ENCODE measurements at places on chromosomes 2 and 18. TPM values are rescaled to one million over a fixed set of nuclear protein-coding genes. Genes with fewer than 3 reads are reported as not detected.

UGT1A6 gene
- total RNA-seq, result 0.27 TPM

CD8B2 gene
- total RNA-seq, result under 0.01 TPM

KIF5C gene
- under 0.01 TPM for total RNA-seq

REEP1 gene
- under 0.01 TPM for total RNA-seq

IL1RL1 gene
- total RNA-seq, result 1.6 TPM

KRCC1 gene
- 6.7 TPM for total RNA-seq

- no peak for DNase-seq
Observed at GRCh38 chr18:75805265-75805664, 377.8 kb upstream of the SMIM21 start.

DNA sequence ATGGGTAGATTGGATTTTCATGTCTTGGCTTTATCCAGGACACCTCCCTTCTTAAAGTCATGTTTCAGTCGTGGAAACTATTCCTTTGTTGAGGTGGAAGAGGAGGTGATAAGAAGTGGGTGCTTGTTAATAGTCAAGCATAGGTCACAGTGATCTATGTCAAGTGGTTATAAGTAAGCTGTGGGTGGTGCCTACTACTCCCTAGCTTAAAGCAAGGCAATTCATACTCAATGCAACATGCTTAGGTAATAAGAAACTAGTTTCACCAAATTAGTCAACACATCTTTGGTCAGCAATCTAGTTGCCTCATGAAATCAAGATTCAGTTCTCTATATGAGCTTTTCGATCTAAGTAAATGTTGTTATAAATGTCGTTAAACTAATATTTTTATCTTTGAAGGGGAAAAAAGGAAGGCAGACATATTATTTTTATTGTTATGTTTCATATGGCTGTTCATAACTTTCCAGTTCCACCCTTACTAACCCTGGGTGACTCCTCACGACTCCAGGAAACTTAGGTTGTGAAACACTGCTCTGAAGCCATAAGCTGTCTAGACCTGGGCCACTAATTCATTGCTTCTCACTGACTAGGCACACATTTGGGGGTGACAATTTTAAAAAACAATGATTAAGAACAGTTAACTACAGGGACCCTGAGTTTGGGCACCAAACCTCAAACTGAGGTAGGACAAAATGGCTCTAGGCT is 5.8 kb upstream of the ABCB11 start:
- DNase-seq, result no peak

DNA sequence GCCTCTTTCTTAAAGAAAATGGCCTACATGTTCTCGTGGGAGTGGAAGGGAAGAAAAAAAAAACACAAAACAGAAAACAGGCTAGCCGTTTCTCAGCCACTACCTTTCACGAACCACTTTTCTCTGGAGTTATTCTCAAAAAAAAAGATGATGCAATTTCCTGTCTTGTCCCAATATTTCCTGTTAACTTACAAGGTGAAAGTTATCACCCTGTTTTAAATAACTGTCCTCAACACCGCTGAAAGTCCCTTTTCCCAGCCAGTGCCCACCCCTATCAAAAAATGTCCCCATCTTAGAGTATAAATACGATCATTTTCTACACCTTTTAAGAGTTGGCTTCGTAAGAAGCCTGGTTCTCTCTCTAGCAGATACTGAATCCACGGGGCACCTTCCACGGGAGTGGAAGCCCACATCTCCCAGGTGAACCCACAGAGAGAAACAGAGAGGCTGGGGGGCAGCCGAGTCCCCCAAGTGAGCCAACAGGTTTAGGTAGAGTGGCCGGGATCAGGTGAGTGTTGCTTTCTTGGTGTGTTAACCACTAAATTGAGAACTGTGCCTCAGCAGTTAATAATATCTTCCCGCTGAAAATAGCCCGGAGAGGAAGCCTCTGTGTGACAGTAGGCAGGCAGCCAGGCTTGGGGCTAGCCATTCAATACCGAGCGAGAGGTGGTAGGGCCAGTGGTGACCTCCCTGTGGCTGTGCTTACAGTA is 15.9 kb downstream of the SMAD7 start:
- no peak for DNase-seq

DNA sequence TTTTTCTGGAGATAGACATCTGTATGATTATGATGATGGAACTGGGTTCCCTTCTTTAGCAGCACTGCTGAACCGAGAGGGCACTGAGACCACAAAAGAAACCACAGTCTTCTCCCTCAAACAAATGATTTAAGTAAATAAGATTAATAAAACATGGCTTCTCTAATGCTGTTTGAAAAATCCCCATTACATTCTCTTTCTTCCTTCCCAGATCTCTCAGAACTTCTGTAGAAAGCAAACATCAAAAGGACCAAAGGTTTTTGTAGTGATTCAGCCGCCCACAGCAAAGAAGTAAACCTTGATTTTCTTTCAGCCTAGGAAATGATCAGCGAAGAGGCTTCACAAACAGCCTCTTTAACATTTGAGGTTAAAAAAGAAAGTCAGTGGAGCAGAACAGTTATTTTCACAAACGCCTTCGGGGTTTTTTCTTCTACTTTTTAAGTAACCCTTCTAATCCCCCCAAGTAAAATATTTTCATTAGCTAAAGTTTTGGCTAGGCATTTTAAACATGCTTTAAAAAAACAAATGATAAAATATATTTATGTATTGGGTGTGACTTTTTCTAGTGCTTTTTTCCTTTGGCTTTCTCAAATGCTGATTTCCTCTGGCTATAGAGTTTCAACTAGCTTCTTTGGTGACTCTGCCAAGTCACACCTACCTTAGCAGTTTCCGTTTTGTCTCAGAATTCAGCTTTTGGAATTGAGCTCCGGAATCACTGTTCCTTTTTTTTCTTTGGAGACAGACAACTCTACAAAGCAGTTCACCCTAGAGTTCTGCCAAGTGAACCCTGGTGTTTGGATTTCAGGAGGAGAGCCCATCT is 89.6 kb downstream of the UPP2 start:
- DNase-seq, result no peak

- DNase-seq, result no peak
Observed at GRCh38 chr2:38246105-38246504, 131.0 kb downstream of the ATL2 start.

DNA sequence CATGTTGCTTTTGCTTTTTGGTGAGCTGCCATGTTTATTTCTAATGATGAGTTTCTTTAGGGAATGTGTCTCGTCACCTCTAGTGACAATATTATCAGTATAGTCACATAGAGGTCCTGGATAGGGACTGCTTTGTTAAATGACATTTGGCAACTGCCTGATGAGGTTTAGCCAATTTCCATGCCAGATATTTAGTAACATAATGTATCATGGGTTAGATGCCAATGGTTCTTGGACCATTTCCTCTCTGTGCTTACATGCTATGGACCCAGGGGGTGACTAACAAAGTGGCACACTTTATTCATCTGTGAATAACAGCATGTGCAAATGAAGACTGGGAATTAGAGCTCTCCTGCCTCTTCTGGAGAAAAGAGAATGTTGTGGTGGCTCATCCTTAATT is 56.2 kb upstream of the RAB27B start:
- DNase-seq, result no peak

DNA sequence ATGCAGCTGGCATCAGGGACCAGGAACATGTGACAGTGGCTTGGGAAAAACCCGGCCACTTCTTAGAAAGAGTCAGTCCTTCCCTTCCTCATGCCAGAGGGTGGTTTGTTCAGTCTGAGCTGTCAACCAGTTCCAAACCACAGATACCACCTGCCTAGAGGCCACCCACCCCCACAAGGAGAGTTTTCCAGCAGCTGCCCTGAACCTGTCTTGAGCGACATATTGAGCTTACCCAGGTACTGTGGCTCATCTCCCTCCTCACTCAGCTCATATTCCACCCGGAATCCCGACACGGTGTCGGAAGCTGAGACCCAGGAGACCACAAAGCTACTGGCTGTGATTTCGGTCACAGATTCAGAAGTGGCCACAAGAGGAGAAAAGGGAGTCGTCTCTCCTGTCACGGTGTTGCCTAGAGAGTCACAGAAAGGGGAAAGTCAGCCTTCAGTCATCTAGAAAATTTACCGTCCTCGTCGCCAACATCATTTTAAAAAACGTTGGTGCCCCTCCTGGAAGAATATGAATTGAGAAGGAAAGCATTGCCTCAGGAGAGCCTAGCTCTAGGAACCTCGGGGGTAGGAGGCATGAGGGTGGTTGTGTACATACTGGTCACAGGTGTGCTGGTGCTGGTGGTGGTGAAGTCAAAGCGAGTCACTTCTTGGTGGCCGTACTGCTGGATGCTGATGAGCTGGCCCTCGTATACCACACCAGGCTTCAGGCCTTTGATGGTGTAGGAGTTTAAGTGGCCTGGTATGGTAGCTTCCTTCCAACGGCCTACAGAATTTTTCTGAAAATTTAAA is 26.3 kb downstream of the FN1 start:
- DNase-seq, result no peak

GRCh38 chr2:163771596-163771995 is 35.8 kb upstream of the FIGN start:
- DNase-seq, result no peak

DNA sequence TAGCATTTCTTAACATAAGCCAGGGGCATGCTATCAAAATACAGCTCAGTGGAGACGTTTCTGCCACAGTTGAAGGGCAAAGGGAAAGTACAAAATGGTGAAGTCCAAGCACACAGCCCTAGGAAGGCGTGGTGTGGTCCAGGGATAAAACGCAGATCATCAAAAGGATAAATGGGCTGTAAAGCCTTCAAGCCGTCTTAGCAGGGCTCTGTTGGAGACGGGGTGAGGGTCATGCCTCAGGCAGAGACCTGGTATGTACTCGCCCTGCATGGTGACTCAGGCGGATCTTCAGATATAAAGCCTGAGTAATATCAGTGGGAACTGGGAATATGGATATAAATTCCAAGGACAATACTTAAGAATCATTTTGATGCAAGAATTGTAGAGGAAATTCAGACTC is 61.2 kb downstream of the NGEF start:
- no peak for DNase-seq

DNA sequence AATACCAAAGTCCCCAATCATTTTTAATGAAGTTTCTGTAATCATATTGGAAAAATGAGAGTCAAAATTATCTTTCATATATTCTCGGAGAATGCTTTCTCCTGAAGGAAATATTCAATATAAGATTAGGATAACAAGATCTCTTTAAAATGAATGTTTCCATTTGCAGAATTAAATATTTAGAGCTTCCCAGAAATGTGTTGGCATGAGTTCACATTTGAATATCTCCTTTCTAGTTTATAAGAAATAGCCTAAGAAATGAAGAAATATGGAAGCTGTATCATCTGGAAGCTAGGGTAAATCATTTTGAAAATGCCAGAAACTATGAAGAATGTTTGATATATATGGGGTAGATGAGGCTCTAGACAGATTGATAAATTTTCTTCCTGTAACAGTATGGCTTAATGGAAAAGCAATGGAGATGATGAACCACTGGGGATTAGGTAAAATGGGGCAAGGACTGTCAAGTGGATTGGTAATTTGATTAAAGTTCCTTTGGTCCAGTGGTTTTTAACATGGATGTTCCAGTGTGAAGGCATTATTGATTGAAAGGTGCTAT is 184.6 kb upstream of the ZNF804A start:
- DNase-seq, result no peak

GRCh38 chr18:69916412-69916811 is 31.3 kb downstream of the CD226 start:
- no peak for DNase-seq

Data from hematopoietic multipotent progenitor cell (in vitro differentiated cells).